ENCODE measurements at places on chromosomes 16 and 17.

GRCh38 chr16:80058214-80058613 is 457.7 kb upstream of the MAF start:
- H3K27ac ChIP-seq, result no peak overlapping the region
- peak; percentile 7 for DNase-seq
- H3K27me3 ChIP-seq, result no peaks in the 10 kb centered on the region
- no peaks in the 10 kb centered on the region for H3K36me3 ChIP-seq
- no peak overlapping the region for H3K4me3 ChIP-seq
- no peaks in the 10 kb centered on the region for H3K4me1 ChIP-seq

DNA sequence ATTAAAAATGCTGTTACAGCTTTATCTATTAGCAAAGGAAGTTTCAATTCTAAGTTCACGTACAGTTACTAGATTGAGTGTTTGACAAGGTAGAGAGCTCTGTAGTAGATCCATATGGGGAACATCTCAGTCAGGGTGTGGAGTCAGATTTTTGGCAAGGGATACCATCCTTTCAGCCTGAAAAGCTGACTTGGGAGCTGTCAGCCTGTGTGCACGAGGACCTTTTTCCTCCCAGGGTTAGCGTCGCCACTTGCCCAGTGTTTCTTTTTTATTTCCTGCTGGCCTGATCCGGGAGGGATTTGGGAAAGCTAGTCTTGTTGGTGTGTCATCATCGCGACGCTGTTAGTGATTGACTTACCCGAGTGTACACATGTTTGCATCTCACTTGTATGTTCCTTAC is 29.5 kb downstream of the WWOX start:
- H3K27me3 ChIP-seq, result no peaks in the 10 kb centered on the region
- H3K27ac ChIP-seq, result no peak overlapping the region
- no peak for DNase-seq
- no peaks in the 10 kb centered on the region for H3K36me3 ChIP-seq

DNA sequence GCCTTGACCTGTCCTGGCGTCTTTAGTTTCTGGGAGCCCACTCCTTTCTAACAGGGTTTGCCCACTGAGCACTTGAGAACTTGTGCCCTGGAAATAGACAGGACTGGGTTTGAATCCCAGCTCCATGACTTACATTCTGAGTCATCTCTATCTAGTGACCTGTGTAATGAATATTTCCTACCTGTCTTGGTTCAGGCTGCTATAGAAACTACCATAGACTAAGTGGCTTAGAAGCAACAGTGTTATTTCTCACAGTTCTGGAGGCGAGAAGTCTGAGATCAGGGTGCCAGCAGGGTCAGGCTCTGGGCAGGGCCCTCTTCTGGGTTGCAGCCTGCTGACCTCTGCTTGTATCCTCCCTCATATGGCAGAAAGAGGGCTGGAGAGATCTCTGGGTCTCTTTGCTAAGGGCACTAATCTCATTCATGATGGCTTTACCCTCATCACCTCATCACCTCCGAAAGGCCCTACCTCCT is 110.7 kb upstream of the DHX40 start:
- H3K4me1 ChIP-seq, result no peaks in the 10 kb centered on the region
- H3K4me3 ChIP-seq, result no peak overlapping the region
- H3K27me3 ChIP-seq, result no peaks in the 10 kb centered on the region
- H3K27ac ChIP-seq, result no peak overlapping the region

DNA sequence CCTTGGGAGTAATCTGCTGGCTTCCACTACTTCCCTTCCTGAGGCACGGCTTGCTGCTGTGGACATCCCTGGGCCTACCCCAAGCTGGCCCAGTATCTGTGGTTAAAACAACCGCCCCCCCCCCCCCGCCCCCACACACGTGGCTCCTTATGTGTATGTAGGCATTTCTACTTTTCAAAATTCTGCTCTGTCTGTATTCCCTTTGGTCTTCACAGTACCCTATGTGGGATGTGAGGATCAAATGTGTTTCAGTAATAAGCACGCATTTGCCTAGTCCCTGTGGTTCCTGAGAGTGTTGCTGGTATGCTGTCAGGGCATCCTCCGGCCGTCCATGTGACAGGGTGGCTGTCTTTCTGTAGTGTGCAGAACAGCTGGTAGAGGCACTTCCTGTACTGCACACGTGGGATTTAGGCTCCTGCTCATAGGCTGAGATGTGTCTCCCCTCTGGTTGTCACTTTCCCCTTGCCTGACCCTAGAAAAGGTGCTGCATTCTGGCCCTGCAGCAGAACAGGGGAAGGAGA is 2.2 kb downstream of the NT5M start:
- H3K36me3 ChIP-seq, result no peaks in the 10 kb centered on the region
- no peaks in the 10 kb centered on the region for H3K27me3 ChIP-seq
- no peaks in the 10 kb centered on the region for H3K4me1 ChIP-seq
- H3K4me3 ChIP-seq, result no peak overlapping the region
- no peak for DNase-seq
- H3K27ac ChIP-seq, result no peak overlapping the region

DNA sequence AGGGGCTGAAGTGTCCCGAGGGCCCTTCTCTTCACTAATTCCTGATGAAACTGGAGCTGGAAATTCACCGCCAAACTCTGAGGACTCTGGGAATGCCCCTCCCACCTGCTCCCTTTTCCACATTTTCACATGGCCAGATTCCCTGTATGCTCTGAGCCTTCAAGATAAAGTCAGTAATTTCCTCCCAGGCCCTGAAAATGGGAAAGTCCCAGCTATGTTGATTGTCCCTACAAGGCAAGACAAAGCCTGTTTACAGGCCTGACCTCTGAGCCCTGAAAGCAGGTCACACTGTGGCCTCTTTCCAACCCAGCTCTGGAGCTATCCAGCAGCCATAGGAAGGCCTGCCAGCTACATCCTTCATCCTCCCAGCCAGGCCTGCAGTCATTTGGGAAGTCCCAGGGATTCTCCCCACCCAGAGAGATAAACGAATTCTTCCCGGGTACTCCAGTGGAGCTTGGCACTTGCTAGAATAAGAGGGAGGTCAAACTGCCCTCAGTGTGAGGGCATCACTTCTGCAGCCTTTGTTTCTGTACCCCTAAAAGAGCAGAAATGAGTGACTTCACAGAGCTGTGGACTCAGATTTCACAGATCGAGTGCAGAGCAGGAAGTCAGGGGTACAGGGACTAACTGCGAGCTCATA is 19.6 kb upstream of the CCL2 start:
- no peak overlapping the region for H3K27ac ChIP-seq
- peak; percentile 39 for DNase-seq
- no peaks in the 10 kb centered on the region for H3K36me3 ChIP-seq
- no peaks in the 10 kb centered on the region for H3K27me3 ChIP-seq
- no peak overlapping the region for H3K4me3 ChIP-seq

DNA sequence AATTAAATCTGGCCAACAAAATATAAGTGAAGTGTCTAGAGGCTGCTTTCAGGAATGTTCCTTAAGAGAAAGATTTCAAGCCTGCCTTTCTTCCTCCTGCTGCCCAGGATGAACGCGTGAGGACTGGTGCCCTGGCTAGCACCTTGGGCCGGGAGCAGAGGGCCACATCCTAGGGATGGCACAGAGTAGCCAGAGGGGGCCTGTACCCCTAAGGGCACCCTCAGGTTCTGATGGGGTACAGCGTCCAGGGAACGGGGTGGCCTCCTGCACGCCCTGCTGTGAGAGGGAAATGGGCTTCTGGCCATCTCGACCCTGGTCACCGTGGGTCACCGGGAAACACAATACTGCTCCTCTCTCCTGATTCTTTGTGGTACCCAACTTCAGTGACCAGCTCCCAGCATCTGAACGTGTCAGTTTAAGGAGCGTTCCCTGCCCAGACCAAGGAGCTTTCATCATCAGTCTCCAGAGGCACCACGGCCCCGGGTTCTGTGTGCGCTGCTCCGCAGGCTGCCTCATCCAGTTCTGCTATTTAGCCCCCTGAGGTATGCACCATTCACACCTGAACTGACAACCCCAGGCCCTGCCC is 40.3 kb downstream of the MAP1LC3B start:
- H3K27ac ChIP-seq, result peak overlapping the region; percentile 92
- peaks cover 17% of the 10 kb centered on the region for H3K4me1 ChIP-seq
- DNase-seq, result no peak
- no peaks in the 10 kb centered on the region for H3K36me3 ChIP-seq
- no peak overlapping the region for H3K4me3 ChIP-seq

DNA sequence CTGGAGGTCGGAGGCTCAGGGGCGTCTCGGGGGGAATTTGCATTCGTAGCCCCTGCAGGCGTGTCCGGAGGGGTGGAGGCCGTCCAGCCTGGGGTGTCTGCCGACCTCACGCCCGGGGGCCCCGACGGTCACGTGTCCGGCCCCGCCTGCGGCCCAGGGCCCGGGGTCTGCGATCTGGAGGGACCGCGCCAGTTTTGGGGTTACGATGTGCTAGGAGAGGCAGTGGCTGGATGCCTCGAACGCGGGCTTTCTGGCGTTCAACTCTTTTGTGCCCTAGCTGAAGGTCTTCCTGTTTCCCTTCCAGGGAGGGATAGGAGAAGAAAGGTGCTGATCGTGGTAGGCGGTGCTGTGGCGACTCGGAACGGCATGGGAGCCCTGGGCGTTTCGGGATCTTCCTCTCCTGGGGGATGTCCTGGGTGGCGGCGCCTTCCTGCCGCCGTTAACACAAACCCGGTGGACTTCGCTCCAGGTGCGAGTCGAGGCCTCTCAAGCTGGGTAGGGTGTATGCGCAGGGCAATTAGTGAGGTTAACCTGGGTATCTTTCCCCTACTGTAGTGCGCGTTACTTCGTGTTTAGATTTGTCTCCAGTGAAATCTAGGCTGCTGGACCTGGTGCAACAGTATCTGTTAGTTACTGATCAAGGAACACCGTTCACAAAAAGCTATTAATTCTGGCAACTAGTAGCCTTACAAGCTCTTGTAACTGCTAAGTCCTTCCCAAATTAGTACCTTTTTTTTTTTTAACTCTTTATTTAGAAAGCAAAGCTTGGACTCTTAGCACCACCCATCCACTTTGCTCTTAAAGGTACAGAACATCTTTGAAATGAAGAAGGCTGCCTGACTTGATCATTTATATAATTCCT is 1.3 kb downstream of the AKAP1 start:
- peaks cover 54% of the 10 kb centered on the region for H3K4me1 ChIP-seq
- no peaks in the 10 kb centered on the region for H3K27me3 ChIP-seq
- H3K36me3 ChIP-seq, result no peaks in the 10 kb centered on the region
- DNase-seq, result peak; percentile 47
- peak overlapping the region; percentile 97 for H3K27ac ChIP-seq
- H3K4me3 ChIP-seq, result peak overlapping the region; percentile 82

Measured in thyroid gland (tissue), 4 donors.